GM23248 (cell line): ENCODE measurements at places on chromosomes 12 and 14.

- no peak for DNase-seq
These were observed 4.3 kb downstream of the CRACR2A start for GRCh38 chr12:3748620-3749019.

DNA sequence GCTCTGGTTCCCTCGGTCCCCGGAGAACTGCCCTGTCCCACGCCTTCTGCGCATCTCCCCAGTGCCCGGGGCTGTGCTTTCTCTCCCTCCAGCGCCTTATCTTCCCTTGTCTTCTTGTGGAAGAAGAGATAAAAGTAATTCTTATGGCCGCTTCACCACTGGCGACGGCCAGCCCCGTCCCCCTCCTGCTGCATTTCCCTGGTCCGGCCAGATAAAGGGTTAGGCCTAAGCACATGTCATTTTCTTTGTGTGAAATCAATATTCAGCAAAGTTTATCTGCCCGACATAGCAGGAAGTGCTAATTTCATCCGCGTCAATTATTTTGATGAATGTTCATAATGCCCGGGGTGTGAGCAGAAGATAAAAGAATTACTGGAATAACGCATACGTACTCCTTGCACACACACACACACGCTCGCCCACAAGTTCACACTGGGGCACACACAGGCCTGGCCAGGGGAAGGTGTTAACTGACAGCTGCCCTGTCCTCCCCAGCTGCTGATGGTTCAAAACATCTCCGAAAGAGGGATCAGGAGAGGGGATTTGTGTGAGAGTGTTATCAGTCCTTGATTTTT, 177.7 kb upstream of the LHX5 start:
- DNase-seq, result no peak

DNA sequence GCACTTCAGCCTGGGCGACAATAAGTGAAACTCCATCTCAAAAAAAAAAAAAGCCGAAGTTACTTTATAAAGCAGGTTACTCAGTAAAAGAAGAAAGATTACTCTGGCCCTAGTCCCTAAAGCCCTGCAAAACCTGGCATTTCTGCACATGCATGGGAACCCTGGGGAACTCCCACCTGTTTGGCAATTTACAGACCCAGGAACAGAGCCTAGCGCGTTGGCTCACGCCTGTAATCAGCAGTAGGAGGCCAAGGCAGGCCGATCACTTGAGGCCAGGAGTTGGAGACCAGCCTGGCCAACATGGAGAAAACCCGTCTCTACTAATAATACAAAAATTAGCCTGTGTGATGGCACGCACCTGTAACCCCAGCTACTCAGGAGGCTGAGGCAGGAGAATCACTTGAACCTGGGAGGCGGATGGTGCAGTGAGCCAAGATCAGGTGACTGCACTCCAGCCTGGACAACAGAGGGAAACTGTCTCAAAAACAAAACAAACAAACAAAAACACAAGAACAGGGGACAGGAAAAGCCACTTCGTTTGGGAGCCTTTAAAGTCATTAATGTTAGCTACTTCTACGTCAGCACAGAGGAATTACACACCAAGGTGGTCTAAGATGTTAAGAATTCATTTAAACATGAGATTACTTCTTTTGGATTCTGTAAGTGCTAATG, 34.1 kb upstream of the SPTSSA start:
- DNase-seq, result peak; percentile 18

GRCh38 chr12:12837025-12837812, 24.1 kb downstream of the DDX47 start:
- DNase-seq, result peak; percentile 91

- DNase-seq, result peak; percentile 27
These were observed 253.9 kb upstream of the EGLN3 start for GRCh38 chr14:34204774-34205173.

DNA sequence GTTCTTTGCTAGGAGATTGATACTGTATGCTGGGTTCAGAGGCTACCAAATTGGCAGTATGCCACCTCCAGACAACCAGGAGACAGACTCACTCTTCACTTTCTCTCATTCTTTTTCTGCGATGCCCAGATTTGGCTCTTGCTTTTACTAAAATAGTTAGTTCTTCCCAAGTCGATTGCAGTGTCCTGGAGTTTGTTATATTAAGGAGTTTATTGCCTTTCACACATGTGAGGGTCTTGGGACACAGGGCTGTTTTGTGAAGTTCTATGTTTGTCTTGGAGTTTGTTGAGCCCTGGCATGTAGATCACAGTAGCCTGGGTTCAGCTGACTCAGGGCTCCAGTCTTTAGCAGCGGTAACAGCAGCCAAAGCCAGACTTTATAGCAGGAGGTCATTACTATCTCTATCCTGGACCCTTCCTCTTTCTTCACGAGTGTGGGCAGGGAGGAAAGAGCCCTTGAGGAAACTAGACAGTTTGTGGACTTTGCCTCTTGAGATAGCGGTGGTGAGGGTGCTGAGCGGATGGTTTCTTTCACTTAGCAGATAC, 1.6 kb downstream of the MLEC start:
- DNase-seq, result peak; percentile 67

DNA sequence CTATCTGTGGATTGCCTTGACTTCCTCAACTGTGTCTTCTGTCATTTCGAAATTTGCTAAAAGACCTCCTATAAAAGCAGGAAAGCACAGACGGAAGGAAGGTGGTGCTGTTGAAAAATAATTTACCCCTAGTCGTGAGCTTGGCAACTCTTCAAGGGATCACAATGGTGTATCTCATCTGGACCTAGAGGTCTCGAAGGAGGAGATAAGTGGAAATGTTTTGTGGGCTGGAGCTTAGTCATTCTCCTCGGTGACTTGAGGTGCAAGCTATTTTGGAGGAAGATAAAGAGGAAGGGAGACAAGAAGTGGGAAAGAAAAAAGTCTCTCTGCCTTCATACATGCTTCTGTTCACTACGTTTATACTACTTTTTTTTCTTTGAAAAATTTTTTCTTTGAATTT, 89.9 kb downstream of the FLRT2 start:
- no peak for DNase-seq

GRCh38 chr14:68322940-68323620, 469.8 kb downstream of the ZFP36L1 start:
- no peak for DNase-seq

DNA sequence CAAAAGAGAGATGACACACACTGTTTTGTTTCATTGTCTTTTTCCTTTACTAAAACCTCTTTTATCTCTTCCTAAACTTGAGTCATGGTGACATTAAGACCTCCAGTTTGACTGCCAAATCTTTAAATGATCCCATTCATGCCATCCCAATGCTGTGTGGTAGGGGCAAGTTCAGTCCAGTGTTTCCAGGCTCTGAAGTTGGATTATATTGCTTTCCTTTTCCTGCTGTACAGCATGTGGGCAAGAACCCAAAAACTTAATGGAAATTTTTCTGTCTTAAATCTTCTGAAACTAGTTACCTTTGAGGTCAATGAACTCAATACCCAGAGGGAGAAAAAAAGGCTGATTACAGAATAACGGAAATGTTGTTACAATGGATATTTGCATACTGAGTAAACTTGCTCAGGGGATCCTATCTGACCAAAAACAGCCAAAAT, 187.1 kb upstream of the FAR2 start:
- DNase-seq, result no peak

DNA sequence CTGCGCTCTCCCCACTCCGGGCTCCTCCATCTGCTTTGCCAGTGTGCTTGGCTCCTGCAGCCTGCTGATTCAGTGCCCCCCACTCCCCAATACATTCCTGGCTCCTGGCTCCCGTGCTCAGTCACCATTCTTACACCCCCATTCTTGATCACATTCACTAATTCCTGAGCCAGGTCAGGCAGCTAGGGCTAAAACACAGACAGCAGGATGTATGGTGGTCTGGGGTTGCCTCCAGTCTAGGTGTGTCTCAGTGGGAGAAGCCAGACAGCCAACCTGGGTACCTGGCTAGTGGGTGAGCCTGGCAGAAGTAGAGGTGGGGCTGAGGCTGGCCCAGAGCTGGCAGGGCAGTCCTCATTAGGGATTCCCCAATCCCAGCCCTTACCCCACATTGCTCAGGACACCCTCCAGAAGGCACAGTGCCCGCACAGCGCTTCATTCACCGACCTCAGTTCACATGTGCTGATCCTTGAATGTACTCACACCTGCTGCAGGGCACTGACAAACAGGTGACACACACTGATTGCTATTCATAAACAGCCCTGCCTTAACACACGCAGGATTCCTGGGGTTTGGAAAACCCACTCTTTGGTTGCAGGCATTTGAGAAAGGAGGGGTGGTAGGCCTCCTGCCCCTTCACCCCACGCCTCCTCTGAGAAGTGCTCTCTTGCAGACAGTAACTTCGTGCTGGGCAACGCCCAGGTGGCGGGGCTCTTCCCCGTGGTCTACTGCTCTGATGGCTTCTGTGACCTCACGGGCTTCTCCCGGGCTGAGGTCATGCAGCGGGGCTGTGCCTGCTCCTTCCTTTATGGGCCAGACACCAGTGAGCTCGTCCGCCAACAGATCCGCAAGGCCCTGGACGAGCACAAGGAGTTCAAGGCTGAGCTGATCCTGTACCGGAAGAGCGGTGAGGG, 1.7 kb downstream of the KCNH3 start:
- DNase-seq, result no peak

GRCh38 chr14:93007225-93007997, 84.5 kb downstream of the CHGA start:
- peak; percentile 96 for DNase-seq

- no peak for DNase-seq
These were observed 43.3 kb downstream of the ACTN1 start for GRCh38 chr14:68935761-68936214.
